ENCODE measurements at places on chromosomes 7 and 10. TPM values are rescaled to one million over a fixed set of nuclear protein-coding genes. Genes with fewer than 3 reads are reported as not detected.
A peak's percentile ranks its signal among the peaks of the same experiment; 100 is the strongest.

DNA sequence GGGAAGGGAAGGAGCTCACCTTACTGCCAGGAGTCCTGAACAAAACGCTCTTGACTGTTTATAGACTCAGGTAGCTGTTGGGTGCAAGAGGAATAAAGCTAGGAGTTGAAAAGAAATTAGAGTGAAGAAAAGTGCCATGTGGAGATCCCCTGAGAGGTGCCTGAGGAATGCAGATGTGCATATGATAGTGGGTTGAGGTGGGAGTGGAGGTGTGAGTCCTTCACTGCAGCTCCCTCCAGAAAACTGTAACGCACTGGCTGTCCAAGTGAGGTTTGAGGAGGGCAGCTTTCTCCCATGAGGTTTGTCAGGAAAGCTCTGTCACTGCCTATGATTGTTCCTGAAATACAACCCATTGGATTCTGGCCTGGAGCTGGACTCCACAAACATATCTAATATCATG lies 904.8 kb upstream of the POT1 start:
- no peak for DNase-seq

GRCh38 chr7:90551036-90551435 lies 45.1 kb upstream of the CDK14 start:
- DNase-seq, result no peak

DNA sequence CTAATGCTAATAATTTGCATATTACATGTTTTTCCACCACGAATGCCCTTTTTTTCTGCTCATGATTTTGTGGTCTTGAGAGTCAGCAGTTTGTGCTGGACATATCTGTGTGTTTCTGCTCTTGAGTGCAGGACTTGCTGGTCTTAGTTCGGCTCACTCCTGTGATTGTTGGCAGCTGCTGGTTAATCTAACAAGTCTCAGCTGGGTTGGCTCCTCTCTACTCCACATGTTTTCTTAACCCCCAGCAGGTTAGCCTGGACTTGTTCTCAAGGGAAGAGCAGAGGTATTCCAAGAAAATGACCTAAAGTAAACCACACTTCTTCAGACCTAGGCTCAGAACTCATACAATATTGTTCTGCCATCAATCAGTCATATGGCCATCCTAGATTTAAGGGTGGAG lies 1238.9 kb downstream of the XPNPEP1 start:
- no peak for DNase-seq

- DNase-seq, result no peak
These were observed 24.9 kb downstream of the ZNF783 start for GRCh38 chr7:149286811-149287400.

- peak; percentile 43 for DNase-seq
These were observed 10.7 kb downstream of the HIP1 start for GRCh38 chr7:75727881-75728593.

DNA sequence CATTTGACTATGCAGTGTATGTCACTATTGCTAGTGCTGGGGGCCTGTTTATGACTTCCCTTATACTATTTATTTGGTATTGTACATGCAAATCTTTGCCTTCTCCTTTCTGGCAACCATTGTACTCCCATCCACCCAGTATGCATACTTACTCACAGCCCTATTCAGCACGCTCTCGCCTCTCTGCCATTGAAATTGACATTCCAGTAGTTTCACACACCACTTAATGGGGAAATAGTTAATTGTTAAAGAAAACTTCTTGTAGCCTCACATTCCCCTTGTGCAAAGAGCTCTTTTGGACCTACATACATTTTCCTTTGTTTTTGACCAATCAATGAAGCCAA lies 9.9 kb downstream of the CLDN12 start:
- no peak for DNase-seq

DNA sequence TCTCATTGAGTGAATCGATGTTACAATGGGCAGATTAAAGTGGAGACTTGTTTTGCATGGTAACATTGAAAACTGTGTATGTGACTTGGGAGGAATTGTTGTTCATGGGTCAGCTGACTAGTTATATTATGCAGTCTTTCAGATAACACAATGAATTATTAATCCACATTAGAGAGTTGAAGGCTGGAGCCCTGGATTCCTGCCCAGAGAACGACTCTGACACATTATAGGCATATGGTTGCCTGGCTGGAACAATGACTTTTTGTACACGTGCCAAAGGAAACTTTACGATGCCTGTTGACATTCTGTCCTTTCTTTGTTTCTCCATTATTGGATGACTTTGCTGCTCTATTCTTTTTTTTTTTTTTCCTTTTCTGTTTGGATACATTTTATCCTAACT lies 52.3 kb upstream of the TMEM229A start:
- DNase-seq, result no peak

DNA sequence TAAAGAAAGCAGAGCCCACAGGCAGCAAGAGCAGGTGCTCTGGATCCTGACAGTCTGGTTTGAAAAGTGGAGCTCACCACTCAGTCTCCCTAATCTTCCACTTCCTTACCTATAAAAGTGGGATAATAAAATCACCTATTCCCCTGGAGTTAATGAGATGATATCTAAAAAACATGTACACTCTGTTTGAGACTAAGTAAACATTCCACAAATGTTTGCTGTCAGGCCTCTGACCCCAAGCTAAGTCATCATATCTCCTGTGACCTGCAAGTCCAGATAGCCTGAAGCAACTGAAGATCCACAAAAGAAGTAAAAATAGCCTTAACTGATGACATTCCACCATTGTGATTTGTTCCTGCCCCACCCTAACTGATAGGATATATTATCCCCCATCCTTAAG lies 1324.5 kb downstream of the XPNPEP1 start:
- DNase-seq, result no peak

Gene OR6B1
- total RNA-seq, result not detected

Gene AKR1D1
- not detected for total RNA-seq

Gene PALD1
- total RNA-seq, result 48.7 TPM

Gene SCART1
- 0.59 TPM for total RNA-seq

Gene DYDC2
- 8.1 TPM for total RNA-seq

Gene C10orf105
- 0.19 TPM for total RNA-seq

Gene FBXL13
- total RNA-seq, result 2.5 TPM

Gene FAM25G
- total RNA-seq, result not detected

Gene RAPGEF5
- total RNA-seq, result 13.1 TPM

All from GM23338 (cell line).